ENCODE measurements at places on chromosomes 1 and 21.

GRCh38 chr1:12204140-12204539, 25.7 kb upstream of the VPS13D start:
- no peak for DNase-seq

DNA sequence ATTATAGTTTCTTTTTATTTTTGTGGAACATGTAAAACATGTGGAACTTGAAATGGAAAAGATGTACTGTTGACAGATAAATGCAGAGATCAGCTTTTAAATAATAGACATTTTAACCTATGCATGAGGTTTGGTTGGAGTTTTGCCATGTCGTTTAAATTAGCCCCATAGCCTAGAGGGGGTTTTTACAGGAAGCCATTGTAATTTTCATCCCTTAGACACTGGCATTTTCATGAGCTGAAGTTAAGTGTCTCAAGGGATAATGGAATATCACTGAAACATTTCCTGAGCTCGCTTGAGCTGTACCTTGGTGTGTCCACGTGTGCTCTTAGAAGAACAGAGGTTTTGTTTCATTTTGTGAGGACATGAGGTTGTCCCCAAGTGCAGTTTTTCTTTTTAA, 54.2 kb downstream of the HMCN1 start:
- no peak for DNase-seq

DNA sequence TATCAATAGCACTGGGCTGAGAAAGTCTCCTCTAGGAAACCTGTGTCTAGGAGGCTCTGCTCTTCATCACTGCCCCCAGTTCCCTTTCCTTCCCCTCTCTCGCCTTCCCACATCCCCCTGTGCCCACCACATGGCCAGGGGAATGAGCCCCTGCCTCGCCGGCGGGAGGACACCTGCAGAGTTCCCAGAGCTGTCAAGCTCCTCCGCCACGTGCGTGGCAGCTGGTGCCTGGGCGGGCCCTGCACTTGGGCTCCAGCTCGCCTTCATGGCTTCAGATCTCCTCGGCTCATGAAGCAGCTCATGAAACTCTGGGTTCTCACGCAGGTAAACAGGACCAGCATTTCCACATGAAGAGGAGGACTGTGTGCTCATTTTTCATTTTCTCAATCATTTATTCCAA, 62.8 kb downstream of the SIM2 start:
- no peak for DNase-seq

- DNase-seq = no peak
These were observed 9.1 kb downstream of the CDKN2C start for GRCh38 chr1:50978852-50979781.

Measured in cortex of kidney (tissue), 1 donor.